ENCODE measurements at places on chromosomes 16 and 17. TPM values are rescaled to one million over a fixed set of nuclear protein-coding genes. Genes with fewer than 3 reads are reported as not detected.
A peak's percentile ranks its signal among the peaks of the same experiment; 100 is the strongest.

Gene MYH1
- not detected for total RNA-seq

Gene ANKRD40CL
- not detected for total RNA-seq

Gene PYY
- total RNA-seq = 0.17 TPM

Gene KRT32
- total RNA-seq = not detected

Gene NPW
- total RNA-seq = not detected

Gene ZNF232
- total RNA-seq = 8.5 TPM

DNA sequence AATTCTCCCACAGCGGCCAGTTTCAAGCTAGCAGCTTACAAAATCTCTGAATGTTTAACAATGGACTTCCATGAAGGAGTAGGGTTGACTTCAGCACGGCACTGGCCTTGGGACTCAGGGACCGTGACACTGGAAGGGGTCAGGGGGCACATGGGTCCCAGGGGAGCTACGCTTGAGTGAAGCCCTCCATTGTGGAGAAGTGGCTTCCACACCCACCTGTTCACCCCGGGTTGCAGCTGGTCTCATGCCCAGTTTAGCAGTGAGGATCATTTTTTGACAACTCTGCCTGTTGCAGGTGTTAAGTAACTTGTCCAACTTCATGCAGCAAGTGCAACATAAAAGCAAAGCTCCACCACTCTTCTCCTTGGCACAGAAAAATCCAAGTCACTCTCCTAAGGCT is 510.2 kb downstream of the CDH13 start:
- DNase-seq = no peak

DNA sequence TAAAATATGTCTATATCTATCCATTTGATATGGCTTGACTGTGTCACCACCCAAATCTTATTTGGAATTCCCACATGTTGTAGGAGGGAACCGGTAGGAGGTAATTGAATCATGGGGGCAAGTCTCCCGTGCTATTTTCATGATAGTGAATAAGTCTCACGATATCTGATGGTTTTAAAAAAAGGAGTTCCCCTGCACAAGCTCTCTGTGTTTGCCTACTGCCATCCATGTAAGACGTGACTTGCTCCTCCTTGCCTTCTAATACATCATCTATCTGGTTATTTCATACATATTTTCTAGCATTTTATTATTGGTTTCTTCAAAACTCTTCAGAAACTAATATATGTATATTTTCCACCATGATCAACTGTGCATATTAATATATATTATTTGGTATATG is 57.3 kb upstream of the AMZ2 start:
- no peak for DNase-seq

DNA sequence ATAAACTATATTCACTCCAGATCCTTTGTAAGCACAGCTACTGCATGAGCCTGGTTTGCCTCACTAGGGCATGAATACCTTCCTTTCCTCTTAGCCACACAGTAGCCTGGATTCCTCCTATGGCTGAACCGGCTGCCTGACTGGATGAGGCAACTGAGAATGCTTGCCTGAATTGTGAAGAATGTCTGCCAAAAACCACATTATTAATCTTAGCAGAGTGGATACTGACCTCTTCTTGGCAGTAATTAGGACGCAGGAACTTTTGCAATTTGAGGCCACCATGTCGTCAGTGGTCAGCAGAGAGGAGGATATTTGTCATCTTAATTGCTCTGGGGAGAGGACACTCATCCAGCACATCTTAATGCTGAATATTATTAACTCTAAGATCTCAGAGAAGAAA is 651.8 kb upstream of the GOT2 start:
- DNase-seq = peak; percentile 58

- no peak for DNase-seq
Measured at GRCh38 chr17:63931981-63932561, at the start of gene CD79B. Gene CD79B, minus strand, starts transcription at chr17:63932331. Its CDS starts 70 bp downstream, at chr17:63932261.

DNA sequence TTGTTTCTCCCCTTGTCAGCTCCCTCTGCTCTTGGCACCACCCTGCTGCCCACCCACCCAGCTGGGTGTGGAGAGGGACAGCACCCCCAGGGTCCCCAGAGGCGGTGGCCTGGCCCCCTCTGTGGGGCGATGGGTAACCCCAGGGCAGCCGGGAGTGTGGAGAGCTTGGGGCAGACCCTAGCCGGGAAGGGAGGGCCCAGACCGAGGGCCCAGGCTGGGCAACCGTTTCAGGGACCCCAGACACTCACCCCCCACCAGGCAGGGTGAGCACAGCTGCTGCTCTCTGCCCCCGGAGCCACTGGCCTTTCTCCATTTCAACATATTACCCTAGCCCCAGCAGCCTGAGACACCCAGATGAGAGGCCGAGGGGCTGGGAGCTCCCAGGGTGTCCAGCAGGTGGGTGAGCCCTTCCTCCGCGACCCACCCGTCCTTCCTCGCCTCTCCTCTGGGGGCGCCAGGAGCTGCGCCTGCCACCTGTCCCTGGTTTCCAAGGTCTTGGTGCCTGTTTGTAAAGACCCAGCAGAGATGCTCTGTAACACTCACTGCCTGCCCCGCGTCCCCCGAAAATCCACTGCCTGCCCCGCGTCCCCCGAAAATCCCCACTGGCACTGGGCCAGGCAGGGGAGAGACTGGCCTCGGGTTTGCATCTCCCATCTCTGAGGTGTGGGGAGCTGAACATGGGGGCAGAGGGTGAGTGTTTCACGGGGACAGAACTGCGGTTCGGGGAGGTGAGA is 45.4 kb downstream of the BAHCC1 start:
- no peak for DNase-seq

GRCh38 chr16:46688101-46688653 is 801 bp downstream of the VPS35 start:
- no peak for DNase-seq

- DNase-seq = no peak
Measured at GRCh38 chr17:39400547-39401411, 647 bp downstream of the FBXL20 start.

- no peak for DNase-seq
Measured at GRCh38 chr17:82301916-82302567, 15.4 kb downstream of the CD7 start.

DNA sequence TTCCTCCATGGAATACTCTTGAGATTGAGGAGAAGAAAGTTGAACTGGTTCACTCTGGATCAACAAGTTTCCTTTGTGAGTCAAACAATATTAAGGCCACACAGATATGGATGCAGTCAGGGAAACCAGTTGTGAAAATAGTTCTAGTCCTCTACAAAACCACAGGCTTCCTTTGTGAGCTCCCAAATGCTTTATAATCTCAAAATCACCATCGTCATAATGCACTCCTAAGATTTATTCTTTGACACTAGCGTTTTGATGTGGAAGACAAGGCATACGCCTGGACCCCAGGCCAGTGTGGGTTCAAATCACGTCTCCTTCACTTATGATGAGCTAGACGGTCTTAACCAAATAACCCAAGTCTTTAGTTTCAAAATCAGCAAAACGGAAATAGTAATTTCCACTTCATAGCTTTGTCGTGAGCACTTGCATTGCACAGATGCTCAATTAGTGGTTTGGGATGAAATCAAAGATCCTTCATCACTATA is 142.6 kb downstream of the STX8 start:
- DNase-seq = no peak

DNA sequence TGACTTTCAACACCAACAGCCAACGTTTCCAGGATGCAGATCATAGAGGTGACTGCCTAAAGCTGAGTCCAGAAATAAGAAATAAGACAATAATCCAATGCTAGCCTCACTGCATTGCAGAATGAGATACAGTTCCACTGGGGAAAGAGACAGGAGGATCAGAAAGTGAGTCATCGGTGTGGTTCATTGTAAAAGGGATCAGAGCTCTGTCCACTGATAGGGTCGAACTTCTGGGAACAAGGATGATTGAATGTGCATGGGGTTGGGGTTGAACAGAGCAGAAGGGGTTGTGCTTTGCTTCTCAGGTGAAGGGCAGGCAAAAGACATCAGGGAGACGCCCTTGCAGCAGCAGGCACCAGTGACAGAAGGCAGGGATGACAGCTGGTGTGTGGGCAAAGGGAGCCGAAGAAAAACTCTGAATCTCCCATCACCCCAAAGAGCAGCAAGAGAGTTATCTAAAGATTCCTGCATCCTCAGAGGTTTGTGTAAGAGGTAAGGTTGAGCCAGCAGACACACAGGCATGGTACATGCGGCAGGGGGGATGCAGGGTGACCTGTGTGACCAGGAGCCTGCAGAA is 16.4 kb downstream of the CLEC10A start:
- DNase-seq = no peak

GRCh38 chr16:85384833-85385462 is 228.2 kb upstream of the GSE1 start:
- DNase-seq = no peak

DNA sequence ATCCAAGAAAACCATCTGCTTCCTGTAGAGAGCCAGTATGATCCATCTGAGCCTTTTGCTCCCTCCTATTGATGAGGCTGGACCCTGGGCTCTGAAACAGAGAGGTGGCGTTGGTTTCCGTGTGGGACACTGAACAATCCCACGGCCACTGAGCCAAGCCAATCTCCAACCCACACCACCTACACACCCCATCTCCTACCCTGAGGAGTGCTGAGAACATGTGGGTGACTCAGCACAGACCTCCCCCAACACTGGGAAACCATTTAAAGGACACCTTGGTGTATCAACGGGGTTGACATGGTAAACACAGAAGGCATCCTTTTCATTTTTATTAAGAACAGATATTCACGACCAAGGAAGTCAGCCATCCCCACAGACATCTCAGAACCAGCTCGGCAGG is 332.1 kb downstream of the SLC39A11 start:
- no peak for DNase-seq

DNA sequence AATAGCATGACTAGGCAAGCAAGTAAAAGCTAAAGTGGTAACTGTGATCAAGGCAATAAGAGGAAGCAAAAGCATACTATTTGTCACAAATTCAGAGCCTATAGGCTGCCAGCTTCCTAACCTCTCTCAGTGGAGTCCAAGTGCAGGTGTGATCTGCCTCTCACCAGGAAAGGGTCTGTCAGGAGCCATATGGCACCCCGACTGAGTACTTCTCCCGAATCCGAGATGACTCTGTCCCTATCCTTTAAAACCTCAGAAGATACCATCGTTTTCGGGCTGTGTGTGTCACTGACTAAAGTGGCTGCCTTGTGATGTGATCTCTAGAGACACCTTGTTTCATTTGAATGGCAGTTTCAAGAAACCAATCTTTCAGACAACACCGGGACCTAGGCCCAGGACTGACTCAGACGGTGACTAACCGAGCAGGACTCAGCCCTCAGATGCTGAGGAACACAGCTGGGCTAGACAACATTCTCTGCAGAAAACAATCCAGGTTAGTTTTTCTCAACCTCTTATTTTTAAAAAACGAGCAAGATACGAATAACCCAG is 63.6 kb downstream of the SMG6 start:
- DNase-seq = peak; percentile 51

- no peak for DNase-seq
Measured at GRCh38 chr17:9009737-9010136, 11.6 kb upstream of the NTN1 start.

- DNase-seq = no peak
Measured at GRCh38 chr16:78130950-78131349, 31.5 kb downstream of the WWOX start.

GRCh38 chr16:89133457-89134127 is 38.0 kb upstream of the CDH15 start:
- no peak for DNase-seq

DNA sequence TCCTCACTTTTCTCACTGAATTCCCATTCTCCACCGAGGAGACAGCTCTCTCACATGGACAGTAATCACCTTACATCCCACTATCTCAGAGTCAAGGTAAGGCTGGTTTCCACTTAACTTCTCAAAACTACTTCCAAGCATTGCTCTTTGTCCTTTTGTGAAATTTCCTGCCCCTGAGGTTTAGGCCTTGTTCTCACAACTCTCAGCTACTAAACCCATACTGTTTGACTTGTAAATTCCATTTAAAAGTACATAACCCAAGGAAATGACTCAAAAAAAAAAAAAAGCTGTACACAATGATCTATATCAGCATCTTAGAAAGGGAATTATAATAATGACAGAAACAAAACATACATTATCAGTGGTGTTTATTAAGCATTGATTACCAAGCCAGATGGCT is 8.8 kb downstream of the CDC27 start:
- DNase-seq = no peak

DNA sequence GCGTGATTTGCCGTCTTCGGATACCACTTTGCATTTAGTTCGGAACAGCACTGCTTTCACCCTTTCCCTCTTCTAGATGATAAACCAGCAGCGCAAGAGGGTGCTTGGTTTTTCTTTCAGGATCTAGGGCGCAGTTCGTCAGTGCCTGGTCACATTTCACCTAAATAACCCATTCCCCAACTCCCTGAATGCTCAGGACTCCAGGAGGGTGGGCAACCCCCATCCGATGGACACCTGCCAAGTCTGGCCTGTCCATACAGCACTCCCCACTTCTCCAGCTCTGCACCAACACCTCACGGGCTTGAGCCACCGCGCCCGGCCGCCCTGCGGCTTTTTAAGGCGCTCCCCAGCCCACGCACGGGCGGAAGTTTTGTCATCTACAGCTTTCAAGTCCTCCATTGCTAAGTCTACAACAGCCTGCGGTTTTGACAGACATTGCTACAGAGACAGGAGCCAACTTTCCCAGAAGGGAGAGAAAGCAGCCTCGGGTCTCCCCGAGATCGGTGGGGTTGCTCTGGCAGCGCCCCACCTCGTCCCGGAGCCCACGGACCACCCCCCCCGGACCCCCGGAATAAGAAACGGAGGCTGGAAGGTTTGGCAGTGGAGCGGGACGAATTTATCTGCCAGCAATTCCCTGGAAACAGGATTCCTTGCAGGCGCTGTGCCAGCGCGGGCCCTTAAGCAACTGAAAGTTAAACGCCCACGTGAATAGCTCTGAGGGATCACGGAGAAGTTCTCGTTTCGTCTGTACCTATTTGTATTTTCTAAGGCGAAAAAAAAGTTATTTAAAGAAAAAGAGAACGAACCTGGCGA is 38.6 kb upstream of the SLFN13 start:
- DNase-seq = peak; percentile 66

- DNase-seq = peak; percentile 91
Measured at GRCh38 chr16:2147981-2148671, at the start of gene RAB26. Gene RAB26, plus strand, starts transcription at chr16:2148625. Its CDS starts 159 bp downstream, at chr16:2148784.

DNA sequence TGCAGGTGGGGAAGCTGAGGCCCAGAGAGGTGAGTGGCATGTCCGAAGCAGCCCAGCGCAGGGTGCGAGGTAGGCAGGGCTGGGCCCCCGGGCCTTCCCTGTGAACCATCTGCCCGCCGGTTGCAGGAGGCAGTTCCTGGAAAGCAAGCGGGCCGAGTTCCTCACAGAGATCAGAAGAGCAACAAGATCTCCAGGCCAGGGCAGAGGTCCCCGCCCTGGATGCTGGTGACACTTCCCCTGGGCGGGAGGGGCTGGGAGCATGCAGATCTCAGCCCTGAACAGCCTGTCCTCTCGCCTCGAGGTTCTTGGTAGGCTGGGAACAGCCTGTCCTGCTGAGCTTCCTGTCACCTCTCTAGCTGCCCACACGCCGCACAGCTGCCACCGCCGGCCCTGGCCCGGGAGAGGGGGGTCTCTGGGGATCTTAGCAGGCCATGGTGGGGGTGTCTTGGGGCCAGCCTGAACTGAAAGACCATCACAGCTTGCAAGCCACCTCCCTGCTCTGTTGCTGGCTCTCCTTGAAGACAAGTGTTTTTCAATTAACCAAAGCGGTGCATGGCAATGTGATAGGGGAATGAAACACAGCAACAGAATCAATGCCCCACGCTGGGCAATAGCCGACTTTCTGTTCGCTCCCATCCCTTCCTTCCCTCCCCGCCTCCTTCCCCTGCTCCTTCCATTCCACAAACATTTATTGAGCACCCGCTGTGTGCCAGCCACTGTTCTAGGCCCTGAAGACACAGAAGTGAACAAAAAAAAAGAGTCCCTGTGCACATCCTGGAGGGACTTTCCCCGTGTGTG is 31.7 kb downstream of the SOCS1 start:
- DNase-seq = no peak

Measured in H4 (cell line).